ENCODE measurements at places on chromosomes 2 and 18.

GRCh38 chr2:51717312-51717711 lies 685.4 kb upstream of the NRXN1 start:
- no peak for DNase-seq

DNA sequence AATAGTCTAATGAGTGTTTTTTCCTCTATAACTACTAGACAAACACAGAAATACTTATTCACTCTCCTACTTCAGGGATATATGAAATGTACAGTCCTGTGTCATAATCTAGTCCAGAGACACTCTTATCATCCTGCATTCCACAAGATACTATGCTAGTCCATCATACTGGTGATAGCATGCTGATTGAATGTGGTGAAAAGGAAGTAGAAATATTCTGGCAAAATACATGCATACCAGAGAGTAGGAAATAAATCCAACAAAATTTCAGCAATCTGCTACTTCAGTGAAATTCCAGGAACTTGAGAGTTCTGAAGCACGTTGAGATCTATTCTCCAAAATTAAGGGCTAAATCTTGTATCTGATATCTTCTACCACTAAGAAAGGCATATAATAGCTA lies 353.9 kb downstream of the PID1 start:
- DNase-seq = no peak

DNA sequence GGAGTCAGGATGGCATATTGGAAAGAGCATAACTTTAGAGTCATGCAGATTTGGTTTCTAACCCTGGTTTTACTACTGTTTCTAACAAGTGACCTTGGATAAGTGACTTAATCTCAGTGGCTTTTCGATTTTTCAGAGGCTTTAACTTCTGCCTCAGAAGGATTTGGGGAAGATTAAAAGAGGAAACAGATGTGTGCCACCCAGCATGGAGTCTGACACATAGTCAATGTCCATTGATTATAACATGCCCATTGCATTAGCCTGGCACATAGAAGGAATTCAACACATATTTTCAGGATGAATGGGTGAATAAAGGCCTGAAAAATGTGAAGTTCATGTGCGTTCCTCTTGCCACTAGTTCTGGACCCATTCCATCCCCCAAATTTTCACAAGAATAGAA lies 438.2 kb downstream of the EPHA4 start:
- DNase-seq = no peak

- DNase-seq = no peak
These were observed 49.4 kb downstream of the PID1 start for GRCh38 chr2:229221641-229222040.

- DNase-seq = no peak
These were observed 124.9 kb downstream of the ALK start for GRCh38 chr2:29796446-29796845.

DNA sequence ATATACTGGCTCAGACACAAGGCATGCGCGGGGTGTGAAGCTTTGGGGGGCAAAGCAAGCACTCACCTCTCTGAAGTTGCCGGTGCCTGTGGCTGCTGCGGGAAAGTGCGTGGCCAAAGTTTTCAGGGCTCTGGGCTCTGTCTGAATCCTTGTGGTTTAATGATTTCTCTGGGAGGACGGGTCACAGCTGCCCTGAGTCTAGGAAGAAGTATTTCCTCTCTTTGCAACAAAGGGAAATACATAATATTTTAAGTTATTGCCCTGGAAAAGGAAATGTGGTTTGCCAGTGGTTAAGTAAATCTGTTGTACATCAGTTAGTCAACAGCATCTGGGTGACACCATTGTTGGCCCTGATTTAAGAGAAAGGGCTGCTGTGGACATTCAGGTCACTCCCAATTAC lies 56.7 kb upstream of the ZDBF2 start:
- no peak for DNase-seq

- DNase-seq = no peak
These were observed 16.5 kb downstream of the SMARCAL1 start for GRCh38 chr2:216428618-216429350.

- no peak for DNase-seq
These were observed 430.0 kb upstream of the TNP1 start for GRCh38 chr2:217289907-217290280.

- DNase-seq = no peak
These were observed 158.1 kb upstream of the SLC39A10 start for GRCh38 chr2:195498839-195499490.

- DNase-seq = no peak
These were observed 654.9 kb upstream of the CNTNAP5 start for GRCh38 chr2:123370186-123370585.
